Hepatocyte (in vitro differentiated cells): ENCODE measurements at places on chromosomes 11 and 22. TPM values are rescaled to one million over a fixed set of nuclear protein-coding genes. Genes with fewer than 3 reads are reported as not detected.
A peak's percentile ranks its signal among the peaks of the same experiment; 100 is the strongest.

Gene PRRG4
- polyA plus RNA-seq, result 3.0 TPM in 2 replicates

Gene ROBO3
- polyA plus RNA-seq, result 10.4 and 11.0 TPM in 2 replicates

Gene HSPA8
- 631 and 669 TPM in 2 replicates for polyA plus RNA-seq

Gene MYEOV
- 0.57 TPM in 1 of 2 replicates, not detected in the other for polyA plus RNA-seq

Gene TRIOBP
- 96.1 and 97.4 TPM in 2 replicates for polyA plus RNA-seq

Gene APOL5
- not detected in 2 replicates for polyA plus RNA-seq

Gene MCAT
- 18.3 and 24.9 TPM in 2 replicates for polyA plus RNA-seq

Gene CBLIF
- polyA plus RNA-seq, result 45.2 and 46.7 TPM in 2 replicates

Gene PLAAT5
- polyA plus RNA-seq, result 0.18 and 0.95 TPM in 2 replicates

Gene SLC22A9
- 9.4 and 17.1 TPM in 2 replicates for polyA plus RNA-seq

GRCh38 chr11:69131644-69132300 is 24.0 kb upstream of the SMIM38 start:
- DNase-seq, result peak; percentile 91

DNA sequence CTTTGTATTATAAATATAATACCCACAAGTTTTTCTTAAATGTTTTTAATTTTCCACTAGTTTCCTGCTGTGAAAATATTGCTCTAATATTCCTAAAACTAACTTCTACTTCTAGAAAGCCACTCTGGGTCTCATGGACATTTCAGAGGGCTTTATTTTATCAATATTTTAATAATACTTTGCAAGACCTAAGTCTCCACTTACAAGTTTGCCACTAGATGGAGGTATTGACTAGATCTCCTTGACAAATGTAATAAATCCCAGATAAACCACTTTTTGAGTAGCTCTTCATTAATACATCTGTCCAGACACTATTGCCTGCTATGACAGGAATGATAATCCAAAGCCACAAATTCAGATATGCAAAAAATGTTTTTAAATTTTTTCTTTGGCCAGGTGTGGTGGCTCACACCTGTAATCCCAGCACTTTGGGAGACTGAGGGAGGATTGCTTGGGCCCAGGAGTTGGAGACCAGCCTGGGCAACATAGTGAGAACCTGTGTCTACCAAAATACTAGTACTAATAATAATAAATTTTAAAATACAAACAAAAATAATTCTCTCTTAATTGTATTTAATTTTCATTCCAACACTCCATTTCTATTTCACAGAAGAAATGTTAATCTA is 3.5 kb upstream of the ACAT1 start:
- DNase-seq, result peak; percentile 47

- DNase-seq, result no peak
These were observed 32.7 kb downstream of the POLR3H start for GRCh38 chr22:41511521-41511968.

DNA sequence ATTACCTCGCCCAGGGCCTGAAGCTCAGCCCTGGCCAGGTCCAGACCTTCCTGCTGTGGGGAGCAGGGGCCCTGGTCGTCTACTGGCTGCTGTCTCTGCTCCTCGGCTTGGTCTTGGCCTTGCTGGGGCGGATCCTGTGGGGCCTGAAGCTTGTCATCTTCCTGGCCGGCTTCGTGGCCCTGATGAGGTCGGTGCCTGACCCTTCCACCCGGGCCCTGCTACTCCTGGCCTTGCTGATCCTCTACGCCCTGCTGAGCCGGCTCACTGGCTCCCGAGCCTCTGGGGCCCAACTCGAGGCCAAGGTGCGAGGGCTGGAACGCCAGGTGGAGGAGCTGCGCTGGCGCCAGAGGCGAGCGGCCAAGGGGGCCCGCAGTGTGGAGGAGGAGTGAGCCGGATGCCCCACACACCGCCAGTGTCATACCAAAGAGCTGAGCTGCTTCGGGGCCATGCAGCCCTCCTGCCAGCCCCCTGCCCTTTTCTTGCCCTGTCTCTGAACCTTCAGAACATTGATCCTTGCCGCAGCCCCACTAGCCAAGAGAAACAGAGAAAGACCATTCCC is 2.4 kb upstream of the TMEM132A start:
- DNase-seq, result no peak

GRCh38 chr11:43585877-43586608 is 94.5 kb upstream of the HSD17B12 start:
- DNase-seq, result no peak

- no peak for DNase-seq
These were observed 69.7 kb downstream of the TENM4 start for GRCh38 chr11:79371152-79371551.

DNA sequence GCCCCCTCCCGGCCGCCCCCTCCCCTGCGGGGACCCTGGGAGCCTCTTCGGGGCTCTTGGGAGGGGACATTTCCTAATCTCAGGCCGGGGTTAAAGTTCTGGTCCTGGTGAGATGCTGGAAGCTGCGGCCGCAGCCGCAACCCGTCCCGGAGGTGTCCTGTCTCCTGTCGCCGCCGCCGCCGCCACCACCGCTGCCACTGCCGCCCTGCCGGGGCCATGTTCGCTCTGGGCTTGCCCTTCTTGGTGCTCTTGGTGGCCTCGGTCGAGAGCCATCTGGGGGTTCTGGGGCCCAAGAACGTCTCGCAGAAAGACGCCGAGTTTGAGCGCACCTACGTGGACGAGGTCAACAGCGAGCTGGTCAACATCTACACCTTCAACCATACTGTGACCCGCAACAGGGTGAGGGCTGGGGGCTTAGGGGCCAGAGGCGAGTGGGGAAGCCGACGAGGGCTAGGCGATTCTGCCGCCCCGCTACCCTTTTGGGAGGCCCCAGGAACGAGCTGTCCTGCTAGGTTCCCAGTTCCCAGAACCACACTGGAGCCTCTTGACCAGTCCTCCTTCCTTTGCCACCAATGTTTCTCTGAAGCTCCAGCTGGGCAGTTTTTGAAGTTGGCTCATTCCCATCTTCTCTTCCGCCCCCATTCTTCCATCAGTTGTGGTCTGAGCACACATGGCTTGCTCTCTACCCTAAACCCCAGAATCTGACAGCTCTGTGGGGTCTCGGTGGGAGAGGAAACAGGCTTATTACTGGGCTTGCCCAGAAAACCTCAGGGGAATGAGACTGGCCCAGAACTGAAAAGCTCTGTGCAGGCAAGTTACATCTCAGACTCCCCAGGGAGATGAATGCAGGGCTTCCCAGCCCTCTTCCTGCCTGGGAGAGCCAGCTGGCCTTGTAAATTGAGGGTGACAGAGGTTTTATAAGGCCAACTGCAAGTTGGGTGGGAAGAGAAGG is 781 bp downstream of the SIDT2 start:
- peak; percentile 54 for DNase-seq

GRCh38 chr11:84634309-84634708 is 992.8 kb downstream of the DLG2 start:
- DNase-seq, result no peak

DNA sequence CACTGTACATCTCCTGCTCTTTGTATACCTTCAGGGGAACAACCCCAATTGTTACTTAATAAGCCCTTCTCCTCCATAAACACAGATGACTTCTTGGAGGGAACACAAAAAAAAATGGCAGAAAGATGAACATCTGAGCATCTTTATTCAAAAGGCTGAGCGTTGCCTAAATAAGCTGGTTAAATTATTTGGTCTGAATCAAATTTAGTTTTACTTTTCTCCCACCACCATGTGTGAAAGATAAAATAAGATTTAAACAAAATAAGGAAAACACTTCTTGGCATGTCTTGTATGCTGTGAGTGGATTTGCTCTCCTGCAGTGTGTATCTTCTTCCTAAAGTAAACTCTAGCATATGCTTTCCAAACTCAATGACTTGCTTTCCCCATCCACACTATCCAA is 137.9 kb downstream of the DCDC1 start:
- DNase-seq, result no peak

DNA sequence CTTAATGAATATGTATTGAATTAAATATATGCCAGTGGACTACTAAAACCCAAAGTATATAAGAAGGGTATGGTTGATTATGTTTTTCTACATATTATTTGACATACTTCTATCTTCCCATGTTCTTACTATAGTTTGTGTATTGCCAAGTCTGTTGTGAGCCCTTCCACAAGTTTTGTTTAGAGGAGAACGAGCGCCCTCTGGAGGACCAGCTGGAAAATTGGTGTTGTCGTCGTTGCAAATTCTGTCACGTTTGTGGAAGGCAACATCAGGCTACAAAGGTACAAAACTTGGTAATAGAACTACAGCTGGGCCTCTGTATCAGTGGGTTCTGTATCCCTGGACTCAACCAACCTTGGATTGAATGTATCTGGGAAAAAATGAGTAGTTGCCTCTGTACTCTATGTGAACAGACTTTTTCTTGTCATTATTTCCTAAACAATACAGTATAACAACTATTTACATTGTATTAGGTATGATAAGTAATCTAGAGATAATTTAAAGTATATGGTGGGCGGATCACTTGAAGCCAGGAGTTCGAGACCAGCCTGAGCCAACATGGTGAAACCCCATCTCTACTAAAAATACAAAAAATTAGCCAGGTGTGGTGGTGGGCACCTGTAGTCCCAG is 38.7 kb upstream of the TTC36 start:
- DNase-seq, result peak; percentile 83

GRCh38 chr11:108803776-108804175 is 138.9 kb downstream of the DDX10 start:
- DNase-seq, result no peak

GRCh38 chr22:46027211-46028105 is 50.5 kb upstream of the WNT7B start:
- peak; percentile 78 for DNase-seq

DNA sequence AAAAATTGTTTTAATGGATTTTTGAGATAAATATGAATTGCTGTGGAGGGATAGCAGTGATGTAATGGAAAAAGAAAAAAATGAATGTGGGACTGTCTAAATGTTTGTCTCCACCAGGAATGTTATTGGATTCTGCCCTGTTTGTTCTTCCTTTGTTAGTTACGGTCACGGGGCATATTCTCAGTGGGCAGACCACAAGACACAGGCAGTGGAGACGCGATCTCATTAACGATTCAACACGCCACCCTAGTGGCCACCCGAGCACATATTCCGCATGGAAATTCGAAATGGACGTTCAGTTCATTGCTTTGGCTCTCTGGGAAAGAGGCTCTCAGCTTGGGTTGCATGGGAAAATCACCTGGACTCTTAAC is 151.8 kb upstream of the TTC12 start:
- no peak for DNase-seq

DNA sequence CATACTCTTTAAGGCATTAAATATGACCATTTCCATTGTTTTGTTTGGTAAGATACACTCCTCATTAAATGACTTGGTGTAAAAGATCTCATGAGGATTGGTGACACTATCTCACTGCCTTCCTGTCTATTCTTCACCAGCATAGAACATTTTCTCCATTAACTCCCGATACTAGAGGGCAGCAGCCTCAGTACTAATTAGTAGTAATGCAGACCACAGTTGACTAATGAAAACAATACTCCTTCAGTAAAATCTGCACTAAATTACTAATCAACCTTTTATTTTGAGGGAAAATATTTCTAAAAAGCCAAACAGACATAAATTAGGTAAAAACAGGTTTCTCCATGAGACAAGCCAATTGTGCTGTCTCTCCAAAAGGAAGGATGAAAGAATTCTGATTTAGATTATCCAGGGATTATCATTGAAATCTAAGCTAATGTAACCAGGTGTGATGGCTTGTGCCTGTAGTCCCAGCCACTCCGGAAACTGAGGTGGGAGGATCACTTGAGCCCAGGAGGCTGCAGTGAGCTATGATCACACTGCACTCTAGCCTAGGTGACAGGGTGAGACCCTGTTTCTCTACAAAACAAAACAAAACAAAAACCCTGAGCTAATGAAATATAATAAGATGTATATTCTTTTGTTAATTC is 9.4 kb downstream of the PGM2L1 start:
- DNase-seq, result peak; percentile 79

- DNase-seq, result peak; percentile 4
These were observed 10.2 kb downstream of the SMTN start for GRCh38 chr22:31091106-31091975.

DNA sequence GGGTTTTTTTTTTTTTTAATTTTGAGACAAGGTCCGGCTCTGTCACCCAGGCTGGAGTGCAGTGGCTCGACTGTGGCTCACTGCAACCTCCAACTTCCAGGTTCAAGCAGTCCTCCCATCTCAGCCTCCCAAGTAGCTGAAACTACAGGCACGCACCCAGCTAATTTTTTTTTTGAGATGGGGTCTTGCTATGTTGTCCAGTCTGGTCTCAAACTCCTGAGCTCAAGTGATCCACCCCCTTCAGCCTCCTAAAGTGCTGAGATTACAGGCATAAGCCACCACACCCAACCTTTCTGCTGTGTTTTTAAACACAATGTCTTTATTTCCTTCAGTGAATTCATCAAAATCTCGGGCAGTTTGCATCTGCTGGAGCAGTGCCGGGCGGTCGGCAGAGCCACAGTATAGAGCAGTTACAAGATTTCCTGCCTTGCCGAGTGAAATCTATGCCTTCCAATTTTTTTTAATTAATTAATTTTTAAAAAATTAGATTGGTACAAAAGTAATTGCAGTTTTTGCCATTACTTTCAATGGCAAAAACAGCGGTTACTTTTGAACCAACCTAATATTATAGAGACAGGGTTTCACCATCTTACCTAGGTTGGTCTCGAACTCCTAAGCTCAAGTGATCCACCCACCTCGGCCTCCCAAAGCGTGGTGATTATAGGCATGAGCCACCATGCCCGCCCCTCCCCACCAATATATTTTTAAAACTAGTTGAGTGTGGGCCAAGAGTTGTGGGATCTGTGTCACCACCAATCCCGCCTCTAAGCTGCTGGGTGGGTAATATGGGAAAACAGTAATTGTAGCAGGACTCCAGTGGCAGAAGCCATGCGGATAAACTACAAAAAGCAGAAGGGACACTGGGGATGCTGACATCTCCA is 2.7 kb upstream of the ACY3 start:
- DNase-seq, result no peak

- DNase-seq, result no peak
These were observed 61.0 kb upstream of the CDON start for GRCh38 chr11:126123686-126124085.

- no peak for DNase-seq
These were observed 225.0 kb upstream of the TBCEL start for GRCh38 chr11:120798854-120799253.

DNA sequence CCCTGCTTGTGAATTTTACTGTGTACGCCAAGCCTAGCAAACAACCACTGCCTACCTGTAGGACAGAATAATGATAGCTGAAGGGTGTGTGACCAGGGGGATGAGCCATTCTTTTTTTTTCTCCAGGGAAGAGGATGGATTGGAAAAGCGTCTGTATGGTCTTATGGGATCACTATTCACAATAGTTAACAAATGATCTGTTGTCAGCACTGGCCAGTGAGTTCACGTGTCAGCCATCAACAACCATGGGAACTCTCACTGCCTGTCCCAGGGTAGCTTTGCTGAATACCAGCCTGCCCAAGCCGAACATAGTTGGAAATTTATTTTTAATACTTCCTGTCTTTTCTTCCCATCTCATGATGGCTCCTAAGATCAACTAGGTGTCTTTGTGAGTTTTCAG is 170.2 kb downstream of the ST3GAL4 start:
- no peak for DNase-seq

DNA sequence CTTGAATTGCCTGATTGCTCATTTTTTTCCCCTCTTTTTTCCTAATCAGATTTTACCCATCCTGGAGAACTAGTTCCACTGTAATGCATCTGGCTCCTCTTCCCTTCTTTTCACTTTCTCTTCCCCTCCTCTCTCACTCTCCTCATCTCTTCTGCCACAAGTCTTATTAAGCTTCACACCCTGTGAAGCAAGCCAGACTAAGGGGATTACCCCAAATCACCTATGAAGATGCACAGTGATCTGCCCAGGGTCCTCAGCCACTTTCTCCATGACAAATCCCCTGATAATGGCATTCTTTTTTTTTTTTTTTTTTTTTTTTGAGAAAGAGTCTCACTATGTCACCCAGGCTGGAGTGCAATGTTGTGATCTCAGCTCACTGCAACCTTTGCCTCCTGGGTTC is 11.2 kb downstream of the UBASH3B start:
- no peak for DNase-seq

GRCh38 chr11:99987821-99988470 is 699.1 kb upstream of the ARHGAP42 start:
- DNase-seq, result no peak
